Activated naive CD4-positive, alpha-beta T cell treated with Interleukin-2 at 50 U/mL for 16 hours (primary cell): ENCODE measurements at places on chromosomes 1 and 21.

DNA sequence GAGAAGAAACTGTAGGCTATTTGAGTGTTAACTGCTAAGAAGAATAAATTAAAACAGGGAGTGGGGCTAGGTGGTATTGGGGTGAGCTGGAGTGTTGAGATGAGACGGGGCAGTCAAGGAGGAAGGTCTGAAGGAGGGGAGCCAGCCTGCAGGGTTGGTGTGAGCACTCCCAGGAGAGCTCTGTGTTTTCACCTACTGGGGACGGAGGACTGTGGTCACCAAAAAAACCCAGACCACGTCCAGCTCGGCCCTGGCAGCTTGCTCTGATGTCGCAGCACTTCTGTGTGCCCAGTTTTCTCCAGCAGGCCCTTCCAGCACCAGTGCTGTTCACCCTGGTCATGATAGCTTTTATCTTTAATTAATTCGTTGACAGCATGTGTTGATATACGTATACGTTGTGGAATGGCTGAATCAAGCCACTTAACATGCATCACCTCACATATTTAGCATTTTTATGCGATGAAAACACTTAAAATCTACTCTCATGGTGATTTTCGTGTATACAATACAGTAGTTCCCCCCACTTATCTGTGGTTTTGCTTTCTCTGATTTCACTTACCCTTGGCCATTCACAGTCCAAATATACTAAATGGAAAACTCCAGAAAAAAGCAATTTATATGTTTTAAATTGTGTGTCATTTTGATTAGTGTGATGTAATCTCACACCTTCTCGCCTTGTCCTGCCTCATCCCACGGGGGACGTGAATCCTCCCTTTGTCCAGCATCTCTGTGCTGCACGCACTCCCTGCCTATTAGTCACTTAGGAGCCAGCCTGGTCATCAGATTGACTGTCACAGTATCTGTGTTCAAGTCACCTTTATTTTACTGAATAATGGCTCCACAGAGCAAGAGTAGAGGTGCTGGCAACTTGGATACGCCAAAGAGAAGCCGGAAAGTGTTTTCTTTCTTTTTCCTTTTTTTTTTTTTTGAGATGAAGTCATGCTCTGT is 12.3 kb downstream of the FAM3B start:
- DNase-seq = no peak

DNA sequence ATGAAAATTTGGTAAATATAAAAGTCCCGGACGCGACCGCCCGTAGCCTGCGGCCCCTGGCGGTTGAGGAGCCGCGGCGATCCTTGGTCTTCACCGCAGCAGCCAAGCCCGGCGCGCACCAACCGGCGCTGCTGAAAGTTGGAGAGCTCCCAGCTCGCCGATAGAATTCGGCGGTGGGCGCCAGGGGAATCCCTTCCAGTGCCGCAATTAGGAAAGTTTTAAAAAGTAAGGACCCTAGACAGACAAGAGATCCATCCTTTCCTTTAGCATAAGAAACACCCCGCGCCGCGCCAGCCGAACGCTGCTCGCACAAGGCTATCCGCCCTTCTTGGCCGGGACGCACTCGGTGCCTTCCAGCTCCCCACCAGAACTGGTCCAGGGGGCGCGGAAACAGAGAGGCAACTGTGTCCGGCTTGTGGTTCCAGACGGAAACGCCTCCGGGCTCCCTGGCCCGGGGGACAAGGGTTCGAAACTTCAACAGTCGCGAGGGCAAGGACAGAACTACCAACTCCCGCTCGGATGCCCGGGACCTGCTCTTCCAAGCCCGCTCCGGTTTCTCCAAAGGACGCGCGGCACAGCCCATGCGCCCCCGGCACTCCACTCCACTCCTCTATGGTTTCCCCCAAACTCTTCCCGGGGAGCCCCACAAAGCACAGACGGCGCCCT is 1.7 kb downstream of the FAM78B start:
- DNase-seq = no peak

GRCh38 chr21:42025376-42026081 is 15.4 kb upstream of the ZBTB21 start:
- no peak for DNase-seq

DNA sequence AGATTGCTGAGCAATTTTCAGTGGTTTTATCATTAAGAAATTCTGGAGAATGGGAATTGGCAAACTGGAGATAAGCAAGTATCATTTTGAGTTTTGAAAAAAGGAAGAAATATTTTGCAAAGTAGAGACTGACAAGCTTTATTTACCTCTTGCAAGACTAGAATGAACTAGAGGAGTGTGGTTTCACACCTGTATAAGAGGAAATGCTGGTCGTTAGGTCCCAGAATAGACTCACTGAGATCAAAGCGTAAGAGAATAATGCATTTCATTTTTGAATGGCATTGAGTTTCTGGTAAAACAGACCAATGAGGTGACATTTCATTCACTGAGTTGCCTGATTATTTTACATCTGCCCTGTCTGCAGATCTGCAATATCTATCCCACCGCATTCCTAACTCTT is 308.1 kb downstream of the ADGRL2 start:
- DNase-seq = no peak

GRCh38 chr1:244112041-244112440 is 61.0 kb downstream of the ZBTB18 start:
- no peak for DNase-seq

- DNase-seq = no peak
Observed at GRCh38 chr1:247175458-247175857, 3.6 kb upstream of the ZNF124 start.

DNA sequence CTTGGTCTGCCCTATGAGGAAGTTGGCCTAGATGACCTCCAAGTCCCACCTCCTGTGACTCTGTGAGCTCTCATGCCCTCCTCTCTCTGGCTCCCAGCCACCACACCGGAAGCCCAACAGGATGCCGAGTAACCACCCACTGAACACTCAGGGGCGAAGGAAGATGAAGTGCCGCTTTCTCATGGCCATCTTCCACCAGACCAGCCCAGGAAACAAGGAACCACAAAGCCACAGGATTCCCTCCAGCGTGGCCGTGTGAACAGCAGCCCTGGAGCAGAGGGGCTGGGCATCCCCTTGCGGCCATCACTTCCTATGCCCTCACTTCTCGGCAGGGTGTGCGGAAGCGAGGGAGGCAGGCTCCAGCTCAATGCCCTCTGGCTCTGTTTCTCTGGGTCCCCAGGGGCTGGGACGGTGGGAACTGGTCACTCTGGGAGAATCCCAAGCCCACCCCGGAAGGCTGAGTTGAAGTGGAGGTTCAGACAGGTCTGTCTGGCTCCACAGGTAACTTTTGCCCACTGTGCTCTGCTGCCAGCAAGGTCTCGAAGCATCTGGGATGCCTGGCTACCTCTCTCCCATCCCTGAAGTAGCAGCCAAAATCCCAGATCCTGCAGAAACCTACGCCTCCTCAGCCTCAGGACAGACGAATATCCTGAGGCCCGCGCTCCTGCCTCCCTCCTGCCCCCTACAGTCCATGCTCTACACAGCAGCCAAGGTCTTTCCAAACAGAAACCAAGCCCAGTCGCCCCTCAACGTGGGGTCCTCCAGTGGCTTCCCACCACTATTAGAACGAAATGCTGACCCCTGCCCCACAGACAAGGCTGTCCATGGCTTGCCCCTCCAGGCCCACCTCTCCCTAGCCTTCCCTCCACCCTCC is 44.2 kb upstream of the ECE1 start:
- DNase-seq = peak; percentile 77

DNA sequence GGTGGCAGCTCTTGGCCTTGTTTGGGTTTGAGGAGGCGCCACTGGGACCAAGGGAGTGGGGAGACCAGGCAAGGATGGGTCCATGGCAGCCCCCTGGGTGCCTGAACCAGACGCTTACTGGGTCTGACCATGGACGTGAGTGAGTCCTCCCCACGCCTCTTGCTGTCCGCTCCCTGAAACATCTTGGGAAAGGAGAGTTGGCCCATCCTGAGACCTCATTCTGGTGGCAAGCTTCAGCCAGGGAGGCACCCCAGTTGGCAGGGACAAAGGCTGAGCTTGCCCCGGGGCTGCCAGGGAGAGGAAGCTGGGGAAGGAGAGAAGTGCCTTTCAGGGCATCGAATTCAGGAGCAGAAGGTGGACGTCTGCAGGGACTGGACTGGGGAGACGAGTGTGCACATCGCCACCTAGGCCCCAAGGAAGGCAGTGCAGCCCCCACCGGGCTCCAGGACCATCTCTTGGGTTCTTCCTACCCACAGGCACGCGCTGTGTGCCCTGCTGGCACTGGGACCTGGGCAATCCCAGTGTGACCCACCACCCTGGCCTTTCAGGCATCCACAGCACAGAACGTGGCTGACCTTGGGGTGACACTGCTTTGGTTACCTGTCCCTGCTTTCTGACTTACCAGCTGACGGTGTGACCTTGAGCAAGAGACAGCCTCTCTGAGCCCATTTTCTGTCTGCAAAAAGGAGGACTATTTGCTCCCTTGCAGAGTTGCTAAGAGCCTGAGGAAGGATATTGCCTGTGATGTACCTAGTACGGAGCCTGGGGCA is 132.9 kb upstream of the WNT4 start:
- peak; percentile 31 for DNase-seq

GRCh38 chr1:52571783-52572182 is 18.9 kb upstream of the TUT4 start:
- no peak for DNase-seq

DNA sequence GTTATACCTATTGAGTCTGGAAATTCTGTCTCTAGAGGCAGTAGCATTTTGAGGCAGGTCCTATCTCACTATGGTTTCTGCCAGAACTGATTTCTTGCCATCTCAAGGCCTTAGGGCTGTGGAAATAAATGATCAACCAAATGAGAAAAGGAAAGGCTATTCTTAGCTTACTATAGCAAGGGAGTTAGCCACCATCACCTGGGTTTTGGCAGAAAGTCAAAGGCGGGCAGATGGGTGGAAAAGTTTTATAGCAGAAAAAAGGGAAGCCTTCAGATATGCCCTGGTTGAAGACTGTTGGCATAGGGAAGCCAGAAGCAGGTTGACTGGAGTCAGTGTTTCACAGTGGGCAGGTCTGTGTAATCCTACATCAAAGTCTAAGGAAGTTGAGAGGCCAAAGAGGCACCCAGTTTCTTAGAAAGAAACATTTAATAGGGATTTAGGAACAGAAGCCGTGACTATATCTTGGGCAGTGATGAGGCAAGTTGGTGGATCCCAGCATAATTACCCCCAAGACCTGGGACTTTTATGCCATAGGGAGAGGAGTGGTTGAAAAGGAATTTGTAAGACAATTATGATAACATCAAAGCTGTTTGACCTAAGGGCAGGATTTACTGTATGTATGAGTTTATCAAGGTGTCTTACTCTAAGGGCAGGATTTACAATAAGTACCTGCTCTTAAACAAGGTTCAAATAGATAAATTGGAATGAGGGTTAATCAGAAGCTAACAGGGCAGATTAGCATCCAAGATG is 29.7 kb downstream of the CTH start:
- no peak for DNase-seq

- no peak for DNase-seq
Observed at GRCh38 chr1:161251579-161251978, 7.0 kb upstream of the PCP4L1 start.

DNA sequence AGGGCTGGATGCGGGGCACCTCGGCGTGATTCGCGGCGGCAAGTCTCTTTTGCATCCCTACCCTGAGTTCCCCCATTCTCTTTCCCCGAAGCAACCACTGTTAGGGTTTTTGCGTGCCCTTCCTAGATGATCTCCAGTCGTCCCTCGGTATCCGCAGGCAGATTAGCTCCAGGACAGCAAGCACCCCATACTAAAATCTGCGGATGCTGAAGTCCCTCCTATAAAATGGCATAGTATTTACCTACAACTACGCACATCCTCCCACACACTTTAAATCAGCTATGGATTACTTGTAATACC is 22.8 kb upstream of the CFAP126 start:
- no peak for DNase-seq

DNA sequence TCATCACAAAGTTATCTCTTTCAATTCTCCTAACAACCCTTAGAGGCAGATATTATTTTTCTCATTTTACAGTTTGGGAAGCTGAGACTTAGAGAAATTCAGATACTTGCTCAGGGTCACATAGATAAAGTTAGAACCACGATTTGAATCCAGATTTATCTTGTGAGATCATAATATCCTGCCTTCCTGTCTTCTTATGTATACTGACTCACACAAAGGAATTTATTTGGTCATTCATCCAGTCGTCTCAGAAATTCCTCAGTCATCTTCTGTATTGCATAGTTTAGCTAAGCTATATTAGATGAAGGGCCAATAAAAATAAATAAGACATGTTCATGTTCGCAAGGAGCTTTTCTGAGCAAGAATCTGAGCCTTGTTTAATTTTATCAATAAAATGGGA is 35.8 kb upstream of the RUNX1 start:
- DNase-seq = no peak

DNA sequence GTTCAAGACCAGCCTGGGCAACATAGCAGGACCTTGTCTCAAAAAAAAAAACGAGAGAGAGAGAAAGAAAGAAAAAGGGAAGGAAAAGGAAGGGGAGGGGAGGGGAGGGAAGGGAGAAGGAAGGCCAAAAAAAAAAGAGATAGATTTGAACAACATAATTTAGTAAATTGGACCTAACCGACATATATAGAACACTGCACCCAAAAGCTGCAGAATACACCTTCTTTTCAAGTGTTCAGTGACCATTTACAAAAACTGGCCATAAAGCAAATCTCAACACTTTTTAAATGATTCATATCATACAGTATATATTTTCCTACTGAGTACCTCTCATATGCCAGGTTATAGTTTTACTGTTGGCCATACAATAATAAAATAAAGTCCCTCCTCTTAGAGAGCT is 6.9 kb downstream of the TSTD1 start:
- no peak for DNase-seq

DNA sequence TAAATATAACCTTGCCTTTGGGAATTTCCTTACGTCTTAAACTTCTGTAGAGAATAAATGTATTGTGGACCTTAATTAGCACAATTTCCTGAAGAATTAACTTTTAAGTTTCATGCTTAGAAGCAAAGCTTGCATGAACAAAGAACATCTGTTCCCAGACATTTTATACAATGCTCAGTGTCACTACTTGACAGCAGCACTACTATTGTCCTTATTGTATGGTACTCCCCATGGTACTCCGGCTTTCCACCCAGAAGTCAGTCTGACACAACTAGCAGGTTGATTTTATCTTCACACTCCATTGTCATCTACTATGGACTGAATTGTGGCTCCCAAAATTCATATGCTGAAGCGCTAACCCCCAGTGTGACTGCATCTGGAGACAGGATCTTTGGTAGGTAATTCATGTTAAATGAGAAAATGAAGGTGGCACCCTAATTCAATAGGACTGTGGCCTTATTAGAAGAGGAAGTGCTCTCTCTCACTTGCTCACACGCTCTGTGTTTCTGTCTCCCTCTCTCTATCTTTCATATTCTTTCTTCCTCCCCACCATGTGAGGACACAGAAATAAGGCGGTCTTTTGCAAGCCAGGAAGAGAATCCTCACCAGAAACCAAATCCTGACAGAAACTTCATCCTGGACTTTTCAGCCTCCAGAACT is 10.7 kb upstream of the OR2B11 start:
- DNase-seq = no peak
